ENCODE measurements at places on chromosomes 3 and 15. TPM values are rescaled to one million over a fixed set of nuclear protein-coding genes. Genes with fewer than 3 reads are reported as not detected.

DNA sequence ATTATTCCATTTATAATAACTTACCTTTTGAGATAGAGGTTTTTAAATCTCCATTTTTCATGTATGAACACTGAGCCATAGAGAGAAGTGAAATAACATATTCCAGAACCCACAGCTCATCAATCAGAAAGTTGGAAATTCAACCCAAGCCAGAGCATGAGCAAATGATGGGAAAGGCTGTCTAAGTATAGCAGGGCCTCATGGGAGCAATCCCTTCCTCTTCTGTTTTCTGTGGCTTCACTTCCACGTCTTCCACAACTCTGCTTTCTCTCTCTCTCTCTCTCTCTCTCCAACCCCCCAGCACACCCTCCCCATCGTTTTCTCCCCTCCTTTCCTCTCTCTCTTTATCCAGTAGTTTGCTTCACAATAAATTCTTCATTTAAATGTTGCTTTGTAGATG, 14.8 kb upstream of the IL1RAP start:
- DNase-seq, result no peak

DNA sequence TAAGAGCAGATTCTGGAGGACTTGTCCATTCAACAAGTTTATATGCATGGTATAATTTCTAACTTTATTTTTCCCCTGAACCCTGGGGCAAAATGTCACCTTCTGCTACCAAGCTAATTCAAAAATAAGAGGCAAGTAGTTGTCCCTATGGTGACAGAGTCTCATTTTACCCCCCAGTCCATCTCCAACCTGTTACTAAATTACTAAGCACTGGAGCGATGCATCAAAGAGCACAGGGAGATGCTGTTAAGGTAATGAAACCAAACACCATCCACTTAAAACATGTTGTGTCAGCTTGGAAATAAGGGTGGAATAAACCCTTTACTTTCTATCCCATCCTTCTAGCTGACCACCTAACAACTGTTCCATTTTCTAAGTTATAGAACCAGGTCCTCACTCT, 417.4 kb upstream of the ATP11B start:
- no peak for DNase-seq

Gene VPS13C
- total RNA-seq, result 13.0 TPM

Gene VWA5B2
- not detected for total RNA-seq

- DNase-seq, result no peak
Observed at GRCh38 chr3:120114981-120115380, 20.7 kb upstream of the GSK3B start.

DNA sequence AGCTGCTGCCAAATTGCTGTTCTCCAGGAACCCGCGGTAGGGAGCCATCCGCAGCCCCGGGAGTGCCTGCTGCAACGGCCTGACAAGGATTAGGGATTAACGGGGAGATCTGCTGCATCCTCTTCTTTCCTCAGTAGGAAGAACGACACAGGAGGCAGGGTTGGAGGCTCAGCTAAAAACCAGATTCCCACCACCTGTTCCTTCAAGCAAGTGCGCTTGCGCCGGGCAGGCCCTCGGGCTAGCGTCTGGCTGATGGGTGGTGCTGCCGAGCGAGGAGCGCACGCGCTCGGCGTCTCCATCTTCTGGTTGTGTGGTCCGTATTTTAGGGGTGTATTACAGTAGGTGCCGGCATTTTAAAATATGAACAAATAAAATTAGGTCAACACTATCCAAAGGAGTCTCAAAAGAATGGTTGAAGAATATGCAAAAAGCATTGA, 25.4 kb upstream of the SLC25A26 start:
- peak; percentile 58 for DNase-seq

DNA sequence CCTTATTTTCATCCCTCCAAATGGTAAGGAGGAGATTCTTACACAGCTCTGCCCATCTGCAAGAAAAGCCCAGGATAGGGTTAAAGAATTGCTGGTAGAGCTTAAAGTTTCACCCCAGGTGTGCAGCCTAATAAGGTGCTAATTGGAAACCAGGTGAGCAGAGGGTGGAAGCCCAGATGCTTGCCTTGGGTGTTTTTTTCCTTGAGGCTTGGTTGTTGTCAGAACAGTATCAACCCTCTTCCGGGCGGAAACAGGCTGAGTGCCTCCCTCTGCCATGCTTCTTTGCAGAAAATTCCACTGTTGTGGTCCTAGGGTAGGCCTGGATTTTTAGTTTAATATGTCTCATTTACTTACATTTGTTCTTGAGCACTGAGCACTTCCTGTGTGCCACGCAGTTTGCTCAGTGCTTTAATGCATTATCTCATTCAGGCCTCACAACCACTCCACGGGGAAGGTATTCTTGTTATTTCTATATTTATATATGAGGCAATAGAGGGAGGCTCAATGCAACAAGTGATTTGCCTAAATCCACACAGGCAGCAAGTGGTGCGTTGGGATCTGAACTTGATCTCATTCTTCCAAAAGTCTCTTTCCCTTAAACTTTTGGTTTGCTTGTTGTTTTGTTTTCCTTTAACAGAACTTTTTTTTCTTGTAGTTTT, 115.0 kb upstream of the LRIG1 start:
- DNase-seq, result no peak

DNA sequence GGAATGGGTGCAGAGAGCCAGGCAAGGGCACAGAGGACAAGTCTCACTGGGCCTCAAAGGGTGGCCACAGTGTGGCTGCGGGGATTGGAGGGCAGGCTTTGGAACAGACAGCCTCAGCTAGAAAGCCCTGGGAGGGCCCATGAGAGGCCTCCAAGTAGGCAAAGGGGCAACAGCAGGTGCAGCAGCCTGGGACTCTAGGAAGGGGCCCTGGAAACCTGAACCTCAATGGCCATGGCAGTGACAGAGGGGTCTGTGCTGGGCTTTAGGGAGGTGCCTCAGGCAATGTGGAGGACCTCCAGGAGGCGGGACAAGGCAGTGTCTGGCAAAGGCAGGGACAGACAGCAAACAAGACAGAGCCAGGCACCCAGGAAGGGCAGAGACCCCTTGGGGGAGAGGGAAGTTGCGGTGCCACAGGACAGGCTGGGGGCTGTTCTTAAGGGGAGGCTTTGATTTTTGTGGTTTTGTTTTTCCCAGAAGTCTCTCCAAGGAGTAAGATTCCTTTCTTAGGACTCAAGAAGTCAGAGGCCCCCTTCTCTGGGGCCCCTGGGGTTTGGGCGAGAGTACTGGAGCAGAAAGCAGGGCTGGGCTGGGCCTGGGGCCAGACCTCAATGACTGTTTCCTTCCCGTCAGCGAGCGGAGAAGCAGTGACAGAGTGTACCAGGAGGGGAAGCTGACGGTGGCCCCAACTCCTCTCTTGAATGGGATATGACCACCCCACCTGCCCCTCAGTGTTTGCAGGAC, 9.7 kb downstream of the STOML1 start:
- DNase-seq, result peak; percentile 94

DNA sequence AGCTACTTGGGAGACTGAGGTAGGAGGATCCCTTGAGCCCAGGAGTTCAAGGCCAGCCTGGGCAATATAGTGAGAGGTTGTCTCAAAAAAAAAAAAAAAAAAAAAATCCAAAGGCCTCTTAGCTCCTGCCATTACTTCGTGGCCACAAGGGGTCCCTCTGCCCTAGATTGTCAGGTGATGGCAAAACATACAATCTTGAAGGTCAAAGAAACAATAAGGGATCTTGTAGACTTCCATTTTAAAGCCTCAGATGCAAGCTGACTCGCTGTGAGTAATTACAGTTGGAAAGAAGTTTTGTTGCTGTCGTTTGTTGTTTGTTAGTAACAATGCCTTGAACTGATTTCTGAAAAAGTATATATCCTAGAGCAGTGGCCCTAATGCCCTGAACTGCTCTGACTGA, 55.9 kb upstream of the PLCL2 start:
- peak; percentile 55 for DNase-seq

- peak; percentile 63 for DNase-seq
Observed at GRCh38 chr3:98855806-98856400, 45.6 kb downstream of the DCBLD2 start.

Gene CILP
- not detected for total RNA-seq

Gene COL6A5
- total RNA-seq, result not detected

Gene SCG3
- not detected for total RNA-seq

DNA sequence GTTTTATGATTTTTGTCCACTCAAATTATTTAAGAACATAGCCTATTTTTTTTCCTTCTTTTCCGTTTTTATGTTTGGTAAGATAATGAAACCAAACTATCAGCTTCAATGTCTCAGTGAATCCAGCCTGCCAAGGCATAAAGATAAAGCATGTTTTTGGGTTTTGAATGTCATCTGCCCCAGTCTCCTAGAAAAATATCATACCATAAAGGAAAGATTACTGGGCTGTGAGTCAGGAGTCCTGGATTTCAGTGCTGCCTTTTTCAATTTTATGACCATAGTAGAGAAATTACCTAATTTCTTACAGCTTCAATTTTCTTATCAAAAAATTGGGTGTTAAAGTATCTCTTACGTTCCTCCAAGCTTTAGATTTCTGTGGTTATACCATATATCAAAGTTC, 87.5 kb downstream of the GAP43 start:
- DNase-seq, result no peak

Gene CNTN4
- not detected for total RNA-seq

- no peak for DNase-seq
Observed at GRCh38 chr3:182597621-182598041, 195.7 kb upstream of the ATP11B start.

Gene FSIP1
- total RNA-seq, result 2.0 TPM

Gene KCNAB1
- total RNA-seq, result not detected

- no peak for DNase-seq
Observed at GRCh38 chr3:30527720-30528119, 78.7 kb upstream of the TGFBR2 start.

DNA sequence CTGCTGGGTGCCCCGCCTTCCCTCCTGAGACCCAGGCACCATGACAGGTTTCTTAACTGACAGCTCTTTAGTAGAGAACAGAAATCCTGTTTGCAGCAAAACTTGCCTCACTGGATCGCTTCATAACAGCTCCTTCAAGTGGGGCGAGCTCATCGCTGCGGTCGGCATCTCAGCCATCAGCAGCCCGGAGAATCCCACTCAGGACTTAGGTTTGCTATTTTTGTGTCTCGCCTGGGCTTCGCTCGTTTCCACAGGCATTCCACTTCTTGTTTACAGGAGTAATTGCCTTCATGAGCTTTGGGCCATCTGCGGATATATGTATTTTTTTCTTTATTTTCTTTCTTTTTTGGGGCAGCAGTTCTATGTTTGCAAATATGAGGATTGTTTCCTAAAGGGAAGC, 15.7 kb downstream of the KLF13 start:
- DNase-seq, result no peak

DNA sequence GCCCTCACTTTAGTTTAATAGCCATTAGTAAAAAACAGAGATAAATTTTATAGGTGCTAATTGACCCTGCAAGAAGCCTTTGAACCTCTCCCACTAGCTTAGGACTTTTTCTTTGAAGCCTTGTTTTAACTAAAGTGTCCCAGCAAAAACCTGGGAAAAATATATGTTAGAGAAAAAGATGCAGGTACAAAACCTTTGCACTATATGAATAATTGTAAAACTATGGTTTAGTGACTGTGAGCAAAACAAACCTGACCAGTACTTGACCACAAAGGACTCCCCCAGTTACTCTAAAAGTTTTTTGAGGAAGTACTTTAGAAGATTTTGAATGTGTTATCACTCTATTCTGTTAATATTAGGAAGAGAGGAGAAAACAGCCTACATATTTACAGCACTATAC, 123.3 kb upstream of the TP63 start:
- DNase-seq, result no peak

- no peak for DNase-seq
Observed at GRCh38 chr3:113897373-113897777, 50.4 kb upstream of the ZDHHC23 start.

Gene SCAMP2
- total RNA-seq, result 21.6 TPM

DNA sequence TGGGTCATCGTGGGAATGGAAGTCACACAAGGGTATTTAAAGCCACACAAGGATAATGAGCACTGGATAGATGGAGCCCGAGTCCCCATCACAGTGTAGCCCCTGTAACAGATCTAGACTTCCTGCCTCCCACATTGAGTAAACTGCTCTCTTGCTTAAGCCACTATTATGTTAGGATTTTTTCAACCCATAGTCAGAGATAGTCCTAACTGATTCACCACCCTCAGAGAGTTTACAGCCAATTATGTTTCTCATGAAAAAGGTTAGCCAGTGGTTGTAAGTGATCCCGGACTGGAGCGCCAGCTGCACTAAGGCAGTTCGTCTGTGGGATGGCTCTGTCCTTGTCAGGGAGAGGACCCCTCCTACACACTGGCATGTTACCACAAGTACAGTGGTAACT, 77.0 kb downstream of the KLF13 start:
- no peak for DNase-seq

DNA sequence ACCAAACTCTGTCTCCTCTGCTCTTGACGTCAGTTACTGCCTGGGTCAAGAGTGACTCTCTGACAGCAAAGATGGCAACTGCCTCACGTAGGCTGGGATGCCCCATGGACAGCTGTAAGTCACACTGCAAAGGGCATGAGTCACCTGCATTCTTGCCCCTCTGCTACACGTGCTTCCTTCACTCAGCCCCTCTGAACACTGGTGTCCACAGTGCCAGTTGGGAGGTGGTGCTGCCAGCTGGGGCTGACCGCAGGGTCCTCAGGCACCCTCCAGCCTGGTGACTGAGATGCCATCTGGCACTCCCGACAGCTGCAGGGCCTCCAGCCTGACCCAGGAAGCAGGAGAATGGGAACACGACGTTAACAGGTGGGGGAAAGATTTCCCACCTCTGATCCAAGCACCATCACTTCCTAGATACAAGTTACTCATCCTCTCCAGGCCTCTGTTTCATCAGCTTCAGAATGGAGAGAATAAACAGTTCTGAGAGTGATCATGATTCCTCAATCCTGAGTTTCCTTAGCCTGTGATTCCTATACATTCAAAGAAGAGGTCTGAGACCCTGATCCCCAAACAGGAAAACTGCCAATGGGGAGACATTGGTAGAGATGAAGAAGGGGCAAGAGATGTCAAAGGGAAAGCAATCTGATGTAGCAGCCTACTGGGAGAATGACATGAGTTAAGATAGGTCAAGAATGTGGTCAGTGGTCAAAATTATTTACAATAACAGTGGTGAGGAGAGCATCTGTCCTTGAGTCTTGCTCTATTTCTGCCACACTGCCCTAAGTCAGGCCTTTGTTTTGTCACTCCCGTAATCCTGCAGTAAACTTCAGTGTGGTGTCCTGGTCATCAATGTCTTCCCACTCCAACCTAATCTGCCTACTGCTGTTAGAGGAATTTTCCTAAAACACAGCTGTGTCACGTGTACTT, 86.1 kb upstream of the BCL6 start:
- no peak for DNase-seq

DNA sequence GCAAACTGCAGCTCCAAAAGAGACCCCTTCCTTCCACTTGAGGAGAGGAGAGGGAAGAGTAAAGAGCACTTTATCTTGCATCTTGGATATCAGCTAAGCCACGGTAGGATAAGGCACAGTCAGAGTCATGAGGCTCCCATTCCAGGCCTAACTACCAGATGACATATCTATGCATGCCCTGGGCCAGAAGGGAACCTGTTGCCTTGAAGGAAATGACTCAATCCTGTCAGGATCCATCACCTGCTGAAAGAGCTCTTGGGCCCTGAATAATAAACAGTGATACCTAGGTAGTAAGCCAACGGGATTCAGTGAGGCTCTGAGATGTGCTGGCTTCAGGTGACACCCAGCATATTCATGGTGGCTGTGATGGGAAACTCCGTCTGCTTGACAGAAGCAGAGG, 118.5 kb upstream of the EPHA3 start:
- no peak for DNase-seq

GRCh38 chr3:13012221-13012691, 61.0 kb downstream of the IQSEC1 start:
- no peak for DNase-seq
